NCI-H446 treated with DMSO at 0.1 percent for 48 hours (cell line): ENCODE measurements at places on chromosomes 7 and 10.

DNA sequence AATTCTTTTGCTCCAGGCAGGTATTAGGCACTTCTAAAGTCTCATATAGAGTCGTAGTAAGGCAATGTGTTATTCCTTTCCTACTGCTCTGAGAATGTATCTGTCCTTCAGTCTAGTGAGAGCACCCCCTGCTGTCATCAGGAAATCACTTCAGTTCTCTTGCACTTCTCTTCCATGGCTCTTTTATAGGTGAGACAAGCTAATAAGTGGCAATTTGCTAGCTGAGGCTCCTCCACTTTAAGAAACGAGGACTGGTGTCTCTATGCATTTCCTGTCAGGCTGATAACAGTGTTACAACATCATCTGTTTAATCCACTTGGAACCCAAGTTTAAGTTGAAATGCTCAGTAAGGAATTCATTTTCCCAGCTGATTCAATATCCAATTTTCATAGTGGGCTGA, 350.6 kb downstream of the TFEC start:
- no peak for DNase-seq

- no peak for DNase-seq
Observed at GRCh38 chr7:27955596-27955995, 215.6 kb downstream of the TAX1BP1 start.

DNA sequence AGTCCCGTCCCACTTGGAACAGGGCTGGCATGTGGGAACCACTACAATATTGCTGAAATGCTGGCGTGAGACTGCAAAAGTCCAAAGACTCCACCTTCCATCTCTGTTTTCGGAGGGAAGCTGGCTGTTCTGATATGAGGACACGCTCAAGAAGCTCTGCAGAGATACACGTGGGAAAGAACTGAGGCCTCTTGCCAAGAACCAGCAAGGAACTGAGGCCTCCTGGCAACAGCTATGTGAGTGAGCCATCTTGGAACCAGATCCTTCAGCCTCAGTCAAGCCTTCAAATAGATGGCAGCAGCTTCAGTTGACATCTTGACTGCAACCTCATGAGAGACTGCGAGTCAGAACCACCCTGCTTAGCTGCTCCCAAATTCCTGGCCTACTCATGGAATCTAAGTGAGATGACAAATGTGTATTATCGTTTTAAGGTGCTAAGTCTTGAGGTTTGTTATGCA, 30.8 kb downstream of the SGMS1 start:
- no peak for DNase-seq

DNA sequence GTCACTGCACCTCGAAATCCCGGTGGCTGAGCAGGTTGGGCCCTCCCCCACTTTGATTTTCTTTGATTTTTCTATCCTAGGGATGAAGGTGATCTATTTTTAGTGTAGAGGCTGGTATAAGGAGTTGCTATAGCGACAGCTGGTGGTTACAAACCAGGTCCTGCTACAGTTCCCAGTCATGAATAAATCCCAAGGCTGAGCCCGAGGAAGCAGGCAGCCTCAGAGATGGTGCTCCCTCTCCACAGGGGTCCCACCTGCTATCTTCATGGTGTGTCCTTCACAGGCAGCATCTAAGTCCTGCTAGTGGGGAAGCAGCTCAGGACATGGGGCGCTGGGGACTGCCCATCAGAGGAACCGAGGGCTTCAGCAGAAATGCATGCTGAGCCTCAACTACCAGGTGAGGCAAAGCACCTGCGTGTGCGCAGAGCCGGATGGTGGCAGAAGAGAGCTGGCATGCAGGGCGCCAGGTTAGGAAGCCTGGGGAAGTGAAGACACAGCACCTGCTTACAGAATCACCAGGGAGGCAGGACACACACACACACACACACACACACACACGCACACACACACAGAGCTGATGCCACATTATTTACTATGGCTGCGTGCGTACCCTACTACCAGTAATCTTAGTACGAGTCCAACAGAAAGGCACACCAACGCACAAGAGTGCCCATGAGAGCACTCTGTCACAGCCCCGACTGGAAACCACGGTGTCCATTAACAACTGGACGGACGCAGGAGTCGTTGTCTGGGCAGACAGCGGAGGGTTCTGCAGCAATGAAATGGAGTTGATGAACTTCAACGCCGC, 150.9 kb downstream of the PRKAG2 start:
- no peak for DNase-seq

DNA sequence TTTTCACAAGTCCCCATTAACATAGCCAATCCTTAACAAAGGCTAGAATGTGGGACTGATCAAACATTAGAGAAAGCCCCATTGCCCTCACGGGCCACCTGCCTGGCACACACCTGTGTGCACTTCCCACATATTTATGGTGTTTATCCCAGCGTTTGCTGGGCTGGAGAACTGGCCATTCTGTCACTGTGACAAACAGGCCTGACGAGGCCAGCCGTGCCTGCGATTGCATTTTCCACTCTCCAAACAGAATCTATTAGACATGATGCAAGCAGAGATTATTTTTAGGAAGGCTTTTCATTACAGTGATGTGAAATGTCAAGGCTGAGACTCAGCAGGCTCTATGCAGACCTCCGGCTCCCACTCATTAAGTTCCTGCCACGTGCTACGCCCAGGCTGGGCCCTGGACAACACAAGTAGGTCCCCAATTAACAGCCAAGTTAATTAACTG, 20.4 kb downstream of the PTPRN2 start:
- DNase-seq = no peak

GRCh38 chr7:96188591-96188991, 133.3 kb downstream of the SLC25A13 start:
- no peak for DNase-seq

- DNase-seq = no peak
Observed at GRCh38 chr7:134891696-134892678, 94.3 kb upstream of the AGBL3 start.

DNA sequence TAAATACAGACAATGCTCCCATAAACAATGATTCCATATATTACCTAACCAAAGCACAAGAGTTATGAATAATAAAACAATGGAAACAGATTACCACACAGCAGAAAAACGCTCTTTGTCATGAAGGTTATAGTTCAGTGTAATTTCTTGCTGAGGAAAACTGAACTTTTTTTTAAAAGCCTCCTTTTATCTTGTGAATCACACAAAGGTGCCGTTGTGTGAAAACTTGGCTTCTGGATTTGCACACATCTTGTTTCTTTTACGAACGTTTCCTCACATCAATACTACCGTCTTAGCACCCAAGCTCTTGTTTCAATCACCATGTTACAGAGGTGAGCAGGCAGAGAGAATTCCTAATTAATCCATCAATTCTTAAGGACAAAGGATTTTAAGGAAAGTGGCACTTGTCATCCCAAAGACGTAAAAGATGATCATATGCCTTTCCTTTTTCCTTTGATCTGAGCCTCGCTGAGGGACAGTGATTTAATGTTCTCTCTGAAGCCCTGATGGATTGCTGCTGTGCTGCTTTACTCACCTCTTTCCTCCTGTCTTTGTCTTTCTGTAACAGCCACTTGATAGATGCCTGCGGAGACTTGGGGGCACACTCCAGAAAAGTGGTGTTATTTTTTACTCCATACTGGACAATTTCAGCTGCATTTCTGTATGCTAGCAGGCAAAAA, 110.1 kb downstream of the CD36 start:
- no peak for DNase-seq

DNA sequence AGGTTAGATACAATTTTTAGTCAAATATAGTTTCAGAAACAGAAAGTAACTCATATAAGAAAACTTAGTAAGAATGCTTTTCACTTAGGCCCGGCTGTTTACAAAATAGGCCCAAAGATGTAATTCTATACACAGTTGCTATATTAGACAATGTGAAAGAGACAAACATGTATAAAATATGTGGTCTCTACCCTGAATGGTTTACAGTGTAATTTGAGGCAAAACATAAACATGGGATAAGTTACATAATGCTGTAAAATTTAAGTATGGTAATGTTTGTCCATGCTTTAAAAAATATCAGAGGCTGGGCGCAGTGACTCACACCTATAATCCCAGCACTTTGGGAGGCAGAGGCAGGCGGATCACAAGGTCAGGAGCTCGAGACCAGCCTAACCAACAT, 18.7 kb downstream of the KRIT1 start:
- DNase-seq = no peak

DNA sequence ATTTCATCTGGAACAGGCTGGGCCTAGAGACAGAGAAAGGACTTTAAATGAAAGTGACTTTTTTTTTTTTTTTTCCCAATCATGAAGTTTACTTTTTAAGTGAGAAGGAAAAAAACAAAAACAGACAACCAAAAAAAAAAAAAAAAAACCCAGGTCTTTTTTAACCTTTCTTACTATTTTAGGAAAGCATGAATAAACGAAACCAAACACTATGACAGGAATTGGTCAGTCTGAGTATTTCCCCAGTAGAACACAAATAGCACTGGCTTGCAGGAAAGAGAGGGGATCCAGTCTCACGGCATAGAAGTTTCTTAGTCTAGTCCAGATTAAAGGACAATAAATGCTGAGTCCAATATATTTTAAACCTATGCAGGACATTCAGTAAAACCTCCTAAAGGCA, 180.5 kb upstream of the CCDC6 start:
- DNase-seq = no peak

- DNase-seq = peak; percentile 42
Observed at GRCh38 chr10:63738410-63738809, 217.2 kb downstream of the REEP3 start.

- no peak for DNase-seq
Observed at GRCh38 chr7:84302949-84303348, 108.4 kb upstream of the SEMA3A start.

GRCh38 chr7:136526408-136527105, 341.9 kb upstream of the CHRM2 start:
- DNase-seq = no peak

DNA sequence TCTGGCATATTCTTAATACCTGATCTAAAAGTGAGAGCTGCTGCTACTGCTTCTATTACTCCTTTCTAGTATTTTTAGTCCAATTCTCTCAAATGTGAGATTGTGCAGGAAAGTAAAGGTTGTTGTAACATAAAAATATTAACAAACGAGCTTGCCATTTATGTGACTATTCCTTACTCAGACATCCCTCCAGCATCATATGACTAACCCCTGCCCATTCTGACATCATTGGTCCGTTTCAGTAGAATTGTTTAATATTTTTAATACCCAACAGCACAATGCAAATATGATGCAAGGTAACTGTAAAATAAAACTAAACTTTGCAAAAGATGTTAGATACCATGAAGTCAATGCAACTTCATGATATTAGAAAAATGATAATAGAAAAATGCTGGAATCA, 83.6 kb downstream of the CFAP58 start:
- no peak for DNase-seq

DNA sequence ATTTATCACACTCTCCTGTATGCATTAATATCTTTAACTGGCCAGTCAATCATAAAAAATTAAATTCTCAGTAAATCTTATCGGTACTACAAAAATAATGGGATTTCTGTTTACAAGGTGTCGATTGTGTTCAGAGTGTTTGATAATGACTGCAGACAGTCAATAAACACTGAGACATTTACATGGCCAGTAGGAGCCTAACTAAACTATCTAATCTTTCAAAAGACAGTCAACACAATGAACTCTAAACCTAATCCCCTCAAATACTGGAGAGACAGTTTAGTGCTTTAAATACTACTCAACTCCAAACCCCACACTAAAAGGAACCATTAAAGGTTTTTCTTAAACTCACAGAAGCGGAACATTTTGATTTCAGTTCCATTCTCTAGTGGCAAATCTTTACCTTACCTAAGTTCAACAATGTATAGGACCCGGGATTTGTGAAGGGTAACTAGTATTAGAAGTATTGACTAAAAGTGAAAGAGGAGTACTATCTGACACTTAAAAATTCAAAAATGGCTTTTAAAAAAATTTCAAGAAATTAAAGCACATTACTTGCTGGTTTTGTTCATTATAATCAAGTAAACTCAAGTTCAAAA, 37.3 kb upstream of the EXOC6 start:
- DNase-seq = no peak

GRCh38 chr10:44911951-44912350, 814 bp downstream of the TMEM72 start:
- no peak for DNase-seq

GRCh38 chr10:43922335-43923280, 273.9 kb upstream of the ZNF32 start:
- no peak for DNase-seq

GRCh38 chr7:40840990-40841389, 706.2 kb downstream of the SUGCT start:
- no peak for DNase-seq

- DNase-seq = no peak
Observed at GRCh38 chr10:80539421-80540031, 1.8 kb downstream of the SH2D4B start.

DNA sequence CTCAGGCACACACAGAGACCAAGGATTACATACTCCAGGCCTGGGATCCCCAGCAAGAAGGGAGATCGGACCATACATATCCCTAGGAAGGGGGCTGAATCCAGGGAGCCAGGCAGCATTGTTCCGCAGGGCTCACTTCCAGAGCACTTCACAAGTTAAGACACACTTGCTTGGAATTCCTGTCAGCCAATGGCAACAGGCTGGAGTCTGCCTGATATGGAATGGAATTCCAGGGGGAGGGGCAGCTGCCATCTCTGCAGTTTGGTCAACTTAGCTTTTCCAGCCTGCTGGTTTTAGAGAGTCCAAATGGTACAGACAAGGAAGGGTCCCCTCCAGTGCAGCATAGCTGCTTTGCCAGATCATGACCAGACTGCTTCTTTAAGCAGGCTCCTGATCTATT, 290.0 kb upstream of the GLI3 start:
- no peak for DNase-seq

DNA sequence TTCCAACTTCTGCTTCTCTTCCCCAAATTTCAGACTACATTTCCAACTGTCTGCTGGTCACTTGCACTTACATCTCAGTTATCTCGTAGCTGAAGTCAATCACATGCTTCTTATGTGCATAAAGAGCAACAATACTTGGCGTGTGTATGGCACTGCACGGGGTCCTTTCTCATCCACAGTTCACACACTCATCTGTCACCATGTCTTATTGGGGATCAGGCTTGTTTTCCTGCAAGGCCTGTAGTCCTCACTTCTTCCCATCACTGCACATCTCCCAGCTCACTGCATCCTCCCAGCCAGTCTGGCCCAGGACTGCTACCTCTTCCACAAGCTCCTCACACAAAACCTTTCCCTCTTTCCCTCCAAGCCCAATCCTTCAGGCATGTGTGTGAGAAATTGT, 35.3 kb downstream of the NUDCD3 start:
- DNase-seq = no peak

GRCh38 chr10:97179311-97179710, 6.4 kb downstream of the SLIT1 start:
- no peak for DNase-seq
